ENCODE measurements at places on chromosomes 5 and 9.

DNA sequence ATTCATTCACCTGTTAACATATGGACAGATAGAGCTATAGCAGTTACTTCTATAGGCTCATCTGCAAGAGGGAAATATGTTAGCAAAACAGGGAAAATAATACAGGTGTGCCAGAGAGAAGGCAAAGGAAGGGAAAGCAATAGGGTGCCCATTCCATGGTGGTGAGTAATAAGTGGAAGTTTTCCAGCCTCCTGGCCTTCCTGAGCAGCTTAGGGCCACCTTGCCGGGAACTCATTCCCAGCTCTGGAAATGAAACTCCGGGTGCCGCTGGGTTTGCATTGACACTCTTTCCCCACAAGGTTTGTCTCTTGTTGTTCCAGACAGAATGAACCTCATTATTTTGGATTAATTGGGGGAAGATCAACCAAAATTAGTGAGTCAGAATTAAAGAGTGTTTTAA, 58.4 kb downstream of the SLC1A3 start:
- no peak overlapping the region for H3K27ac ChIP-seq
- no peak overlapping the region for H3K4me3 ChIP-seq
- DNase-seq: no peak
- no peaks in the 10 kb centered on the region for H3K4me1 ChIP-seq

DNA sequence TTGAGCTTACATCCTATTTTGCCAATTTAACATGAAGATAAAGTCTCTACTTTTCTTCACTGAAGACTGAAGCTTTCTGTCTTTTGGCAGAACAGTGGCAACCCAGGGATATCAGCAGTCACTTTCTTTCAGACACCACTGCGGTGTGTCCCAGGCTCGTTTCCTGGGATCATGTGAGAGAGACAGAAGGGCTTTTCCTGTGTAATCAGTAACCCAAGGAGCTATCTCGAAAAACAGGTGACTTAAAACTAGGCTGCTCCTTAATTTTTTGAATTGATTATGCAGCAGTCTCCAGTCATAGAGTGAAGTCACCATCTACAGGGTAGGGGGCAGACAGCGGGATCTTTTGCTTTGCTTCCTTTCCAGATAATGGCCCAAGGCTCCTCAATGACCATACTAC, 68.5 kb downstream of the ZNF462 start:
- H3K27me3 ChIP-seq: no peaks in the 10 kb centered on the region
- H3K4me3 ChIP-seq: no peak overlapping the region
- H3K4me1 ChIP-seq: no peaks in the 10 kb centered on the region
- no peak overlapping the region for H3K27ac ChIP-seq

GRCh38 chr5:135303582-135304173, 95.4 kb downstream of the MACROH2A1 start:
- H3K4me1 ChIP-seq: no peaks in the 10 kb centered on the region
- no peak overlapping the region for H3K4me3 ChIP-seq
- no peak for DNase-seq
- no peak overlapping the region for H3K27ac ChIP-seq
- H3K27me3 ChIP-seq: peaks cover 28% of the 10 kb centered on the region
- no peaks in the 10 kb centered on the region for H3K36me3 ChIP-seq

GRCh38 chr9:35396560-35397215, 93.2 kb upstream of the RUSC2 start:
- H3K27me3 ChIP-seq: peaks cover 3% of the 10 kb centered on the region
- H3K36me3 ChIP-seq: no peaks in the 10 kb centered on the region
- DNase-seq: no peak
- no peak overlapping the region for H3K27ac ChIP-seq
- no peaks in the 10 kb centered on the region for H3K4me1 ChIP-seq

DNA sequence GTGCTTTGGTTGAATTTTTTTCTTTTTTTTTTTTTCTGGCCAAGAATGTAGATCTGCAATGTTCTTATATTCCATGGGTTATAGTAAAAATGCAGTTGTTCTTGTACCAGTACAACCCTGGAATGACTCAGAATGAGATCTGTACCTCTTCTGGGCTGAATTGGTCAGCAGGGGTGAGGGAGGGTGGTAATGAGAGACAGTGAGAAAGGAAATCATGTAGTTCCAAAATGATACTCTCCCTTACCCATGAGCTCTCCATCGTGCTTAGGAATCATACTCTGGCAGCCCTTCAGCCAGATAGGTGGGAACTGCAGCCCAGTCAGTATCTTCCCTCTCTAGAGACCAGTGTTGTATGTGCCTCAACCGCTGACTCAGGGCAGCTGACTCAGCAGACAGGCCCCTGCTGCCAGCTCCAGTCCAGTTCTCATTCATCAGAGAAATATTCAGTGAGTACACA, 2.1 kb upstream of the GLIS3 start:
- no peak overlapping the region for H3K4me3 ChIP-seq
- no peaks in the 10 kb centered on the region for H3K36me3 ChIP-seq
- peaks cover 28% of the 10 kb centered on the region for H3K27me3 ChIP-seq

DNA sequence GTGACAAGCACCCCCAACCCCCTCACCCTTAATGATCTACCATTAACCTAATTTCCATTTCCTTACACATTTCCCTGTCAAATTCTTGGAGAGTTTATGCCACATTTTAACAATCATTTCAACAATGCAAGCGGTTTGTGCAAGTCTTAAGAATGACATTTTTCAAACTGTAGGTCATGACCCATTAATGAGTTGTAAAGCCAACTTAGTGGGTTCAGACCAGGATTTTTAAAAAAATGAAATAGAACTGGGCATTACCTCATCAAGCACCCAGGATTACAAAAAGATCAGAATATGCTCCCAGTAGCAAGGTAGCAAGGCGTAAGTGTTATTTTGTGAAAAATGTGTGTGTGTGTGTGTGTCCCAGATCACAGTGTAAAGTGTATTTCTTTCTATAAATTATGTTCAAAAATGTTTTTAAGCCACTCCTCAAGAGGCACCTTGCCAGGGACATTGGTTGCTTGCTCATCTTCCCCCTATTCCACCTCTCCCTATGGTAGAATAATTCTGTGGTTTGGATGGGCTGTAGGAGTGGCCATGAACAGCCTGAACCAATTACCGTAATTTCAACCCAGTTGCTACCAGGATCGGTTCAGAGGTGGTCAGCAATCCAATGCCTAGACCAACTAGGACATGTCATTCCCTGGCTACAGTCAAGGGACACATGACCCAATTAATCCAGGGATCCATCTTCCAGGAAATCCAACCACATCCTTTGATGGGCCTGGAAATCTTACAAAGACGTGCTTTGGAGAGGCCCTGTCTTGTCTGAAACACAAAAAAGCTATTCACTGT, 14.4 kb upstream of the TGFBR1 start:
- H3K36me3 ChIP-seq: peaks cover 4% of the 10 kb centered on the region
- no peak overlapping the region for H3K4me3 ChIP-seq
- H3K4me1 ChIP-seq: peaks cover 41% of the 10 kb centered on the region
- no peaks in the 10 kb centered on the region for H3K27me3 ChIP-seq
- DNase-seq: no peak

GRCh38 chr5:157263496-157264090, 2.3 kb upstream of the CYFIP2 start:
- peaks cover 37% of the 10 kb centered on the region for H3K4me1 ChIP-seq
- no peaks in the 10 kb centered on the region for H3K27me3 ChIP-seq
- no peak for DNase-seq

DNA sequence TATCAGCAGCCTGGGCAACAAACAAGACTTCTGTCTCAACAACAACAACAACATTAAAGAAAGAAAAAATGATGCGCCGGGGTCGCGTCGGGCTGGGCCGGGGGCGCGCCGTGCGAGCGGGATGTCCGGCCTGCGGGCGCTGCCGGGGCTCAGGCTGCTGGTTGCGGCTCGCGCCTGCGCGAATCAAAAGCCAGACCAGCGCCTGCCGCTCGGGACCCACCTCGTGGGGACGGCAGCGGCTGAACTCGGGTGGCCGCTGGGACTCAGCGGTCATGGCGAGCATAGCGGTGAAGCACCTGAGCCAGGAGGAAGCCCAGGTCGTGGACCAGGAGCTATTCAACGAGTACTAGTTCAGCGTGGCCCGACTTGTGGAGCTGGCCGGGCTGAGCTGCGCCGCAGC, 11.9 kb upstream of the NHP2 start:
- peaks cover 8% of the 10 kb centered on the region for H3K4me1 ChIP-seq
- no peak for DNase-seq
- H3K27me3 ChIP-seq: peaks cover 31% of the 10 kb centered on the region
- no peak overlapping the region for H3K4me3 ChIP-seq

DNA sequence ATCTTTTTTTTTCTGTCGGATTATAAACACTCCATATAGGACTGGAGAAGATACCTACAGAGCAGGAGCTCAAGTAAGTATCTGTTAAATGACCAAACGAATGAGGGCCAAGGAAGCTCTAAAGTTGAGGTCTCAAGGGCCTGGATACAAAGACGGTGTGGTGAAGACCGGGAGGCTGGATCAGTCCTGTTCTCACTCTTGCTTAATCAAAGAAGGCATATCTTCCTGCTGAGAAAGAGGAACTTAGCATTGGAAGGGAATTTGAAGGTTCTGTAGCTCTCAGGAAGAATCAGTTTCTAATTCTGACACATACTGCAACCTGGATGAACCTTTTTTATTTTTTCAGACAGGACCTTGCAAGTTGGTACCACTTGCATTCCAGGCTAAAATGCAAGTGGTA, 28.3 kb upstream of the PAX5 start:
- DNase-seq: no peak
- no peak overlapping the region for H3K4me3 ChIP-seq
- H3K27ac ChIP-seq: no peak overlapping the region
- no peaks in the 10 kb centered on the region for H3K4me1 ChIP-seq
- H3K36me3 ChIP-seq: no peaks in the 10 kb centered on the region
- H3K27me3 ChIP-seq: no peaks in the 10 kb centered on the region

GRCh38 chr5:133773247-133774202, 161.2 kb upstream of the FSTL4 start:
- H3K4me3 ChIP-seq: no peak overlapping the region
- no peaks in the 10 kb centered on the region for H3K27me3 ChIP-seq
- H3K36me3 ChIP-seq: no peaks in the 10 kb centered on the region
- H3K27ac ChIP-seq: no peak overlapping the region
- no peak for DNase-seq
- no peaks in the 10 kb centered on the region for H3K4me1 ChIP-seq

DNA sequence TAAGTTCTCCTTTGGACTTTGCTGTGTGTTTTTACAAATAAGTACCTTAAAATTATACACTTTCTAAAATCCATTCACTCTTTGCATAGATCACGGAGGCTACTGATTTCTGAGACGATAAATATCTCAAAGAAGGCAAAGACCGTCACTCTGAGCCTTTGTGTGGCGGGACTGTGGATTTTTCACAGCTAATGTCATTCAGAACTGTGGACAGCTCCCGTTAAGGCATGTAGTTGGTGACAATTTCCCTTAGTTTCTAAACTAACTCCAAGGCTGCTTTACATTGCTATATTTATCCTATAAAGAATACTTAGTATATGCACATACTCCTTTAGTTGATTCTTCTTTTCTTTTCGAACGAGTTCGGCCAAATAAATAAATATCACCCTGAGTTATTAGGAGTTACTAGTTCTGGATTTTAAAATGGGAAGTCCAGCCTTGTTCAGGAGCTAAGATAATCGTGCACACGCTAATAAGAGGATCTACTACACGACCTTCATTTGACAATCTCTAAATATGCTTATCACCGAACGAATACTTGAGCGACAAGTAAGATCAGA, 1.8 kb downstream of the HCN1 start:
- H3K27me3 ChIP-seq: no peaks in the 10 kb centered on the region
- no peak overlapping the region for H3K4me3 ChIP-seq
- DNase-seq: no peak
- H3K36me3 ChIP-seq: no peaks in the 10 kb centered on the region

DNA sequence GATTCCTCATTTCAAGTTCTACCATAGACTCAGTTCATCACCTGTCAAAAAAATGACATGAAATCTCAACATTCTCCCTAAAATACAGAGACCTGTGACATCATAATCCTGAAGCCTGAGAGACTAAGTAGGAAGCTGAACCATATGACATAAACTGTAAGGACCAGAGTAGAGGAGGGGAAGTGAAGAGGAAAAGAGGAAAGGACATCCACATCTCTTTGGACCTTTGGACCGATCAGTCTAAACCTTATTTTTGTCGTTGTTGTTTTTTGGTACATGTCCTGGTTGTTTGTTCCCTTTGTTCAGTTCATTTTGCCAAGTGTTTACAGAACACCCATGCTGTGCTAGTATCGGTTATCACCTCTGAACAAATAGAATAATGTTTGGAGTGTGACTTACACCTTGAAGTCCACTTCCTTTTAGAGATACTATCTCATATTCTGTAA, 41.9 kb downstream of the LURAP1L start:
- no peaks in the 10 kb centered on the region for H3K4me1 ChIP-seq
- H3K4me3 ChIP-seq: no peak overlapping the region
- no peak for DNase-seq
- H3K27ac ChIP-seq: no peak overlapping the region
- no peaks in the 10 kb centered on the region for H3K36me3 ChIP-seq
- H3K27me3 ChIP-seq: no peaks in the 10 kb centered on the region

GRCh38 chr9:80866121-80866520, 823.2 kb downstream of the TLE1 start:
- DNase-seq: no peak
- H3K4me3 ChIP-seq: no peak overlapping the region
- H3K36me3 ChIP-seq: no peaks in the 10 kb centered on the region
- H3K4me1 ChIP-seq: no peaks in the 10 kb centered on the region
- no peaks in the 10 kb centered on the region for H3K27me3 ChIP-seq

DNA sequence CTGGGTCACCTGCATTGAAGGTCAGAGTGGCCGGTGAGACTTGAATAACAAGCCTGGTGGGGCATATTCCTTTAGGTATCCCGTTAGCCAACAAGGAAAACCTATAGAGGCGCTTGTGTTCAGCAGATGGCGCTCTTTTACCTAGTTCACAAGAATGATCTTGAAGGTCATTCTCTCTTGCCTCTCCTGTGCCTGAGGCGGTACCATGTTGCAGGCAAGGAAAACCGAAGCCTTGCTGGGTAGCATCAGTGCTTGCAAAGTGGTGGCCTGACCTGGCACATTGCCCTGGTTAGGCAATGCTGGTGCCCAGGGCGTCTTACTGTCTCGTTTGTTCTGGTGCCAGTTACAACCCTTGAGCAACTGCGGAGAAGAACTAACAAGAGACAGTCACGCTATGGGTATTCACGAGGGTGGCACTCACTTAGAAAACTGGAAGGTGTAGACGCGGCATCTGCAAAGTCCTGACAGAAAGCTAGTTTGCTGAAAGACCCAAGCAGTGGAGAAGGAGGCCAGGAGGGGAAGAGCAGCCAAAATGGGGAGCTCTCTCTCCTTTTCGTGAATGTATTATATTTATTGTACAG, 56.7 kb downstream of the AOPEP start:
- no peak overlapping the region for H3K4me3 ChIP-seq
- no peaks in the 10 kb centered on the region for H3K27me3 ChIP-seq
- no peaks in the 10 kb centered on the region for H3K36me3 ChIP-seq
- no peak overlapping the region for H3K27ac ChIP-seq

GRCh38 chr9:119367683-119368075, 1.6 kb downstream of the BRINP1 start:
- no peak overlapping the region for H3K4me3 ChIP-seq
- no peaks in the 10 kb centered on the region for H3K4me1 ChIP-seq

DNA sequence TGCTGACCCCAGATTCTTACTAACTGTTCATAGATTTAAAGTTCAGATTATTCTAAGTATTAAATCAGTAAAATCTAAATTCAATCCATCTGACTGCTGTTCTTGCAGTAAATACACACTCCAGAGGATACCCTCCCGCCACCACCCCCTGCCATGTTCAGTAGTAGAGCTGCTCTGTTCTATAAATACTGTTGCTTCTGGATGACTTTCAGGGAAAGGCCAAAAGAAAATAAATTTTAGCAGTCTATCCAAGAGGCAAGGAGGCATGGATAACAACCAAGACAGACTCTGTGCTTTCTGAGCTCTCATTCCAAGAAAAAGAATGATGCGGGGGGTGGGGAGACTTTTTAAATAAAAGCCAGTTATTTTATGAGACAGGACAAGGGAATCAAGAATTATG, 115.1 kb downstream of the ADAMTS6 start:
- DNase-seq: no peak
- no peaks in the 10 kb centered on the region for H3K4me1 ChIP-seq
- H3K4me3 ChIP-seq: no peak overlapping the region
- no peaks in the 10 kb centered on the region for H3K36me3 ChIP-seq
- no peak overlapping the region for H3K27ac ChIP-seq
